ENCODE measurements at places on chromosomes 2 and 18. TPM values are rescaled to one million over a fixed set of nuclear protein-coding genes. Genes with fewer than 3 reads are reported as not detected.

The RTKN gene
- 16.6 TPM for total RNA-seq

The CD207 gene
- not detected for total RNA-seq

The ASXL3 gene
- 8.9 TPM for total RNA-seq

The ANKRD39 gene
- 17.5 TPM for total RNA-seq

The SP140 gene
- 0.46 TPM for total RNA-seq

The ANKRD30BL gene
- total RNA-seq: not detected

The POMC gene
- total RNA-seq: 3.0 TPM

The CREG2 gene
- total RNA-seq: not detected

The KCNF1 gene
- total RNA-seq: 0.33 TPM

The COBLL1 gene
- total RNA-seq: 23.9 TPM

The SLC66A3 gene
- 4.7 TPM for total RNA-seq

The EGR4 gene
- total RNA-seq: not detected

The LBX2 gene
- total RNA-seq: 1.7 TPM

The IL1B gene
- total RNA-seq: 0.68 TPM

The ALPI gene
- total RNA-seq: not detected

The CCDC85A gene
- total RNA-seq: 5.2 TPM

The KRTCAP3 gene
- 0.50 TPM for total RNA-seq

The GAREM1 gene
- 13.5 TPM for total RNA-seq

The FKBP7 gene
- total RNA-seq: 7.1 TPM

The SPR gene
- total RNA-seq: 57.8 TPM

The EPB41L3 gene
- 5.5 TPM for total RNA-seq

The DTNA gene
- total RNA-seq: 164 TPM

The FTCDNL1 gene
- 5.8 TPM for total RNA-seq

The PLEKHH2 gene
- total RNA-seq: 0.69 TPM

The GTF2A1L gene
- not detected for total RNA-seq

The CACNB4 gene
- 1.5 TPM for total RNA-seq
